ENCODE measurements at places on chromosomes 11 and 22.

DNA sequence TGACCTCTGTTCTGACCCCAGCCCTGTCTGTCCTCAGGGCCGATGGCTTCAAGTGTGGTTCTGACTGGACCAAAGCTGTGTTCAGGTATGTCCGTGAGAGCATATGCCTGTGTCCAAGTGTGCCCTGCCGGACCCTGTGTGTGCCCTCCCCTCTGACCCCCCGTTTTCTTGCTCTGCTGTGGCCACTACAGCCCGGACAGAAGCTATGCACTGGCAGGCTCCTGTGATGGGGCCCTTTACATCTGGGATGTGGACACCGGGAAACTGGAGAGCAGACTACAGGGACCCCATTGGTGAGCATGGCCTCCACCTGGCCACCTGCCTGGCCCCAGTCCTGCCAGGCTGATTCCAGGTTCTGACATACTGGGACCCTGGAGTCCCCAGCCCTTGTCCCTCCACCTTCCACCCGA lies 14.5 kb downstream of the ATG16L2 start:
- DNase-seq, result no peak

GRCh38 chr11:108973402-108974162 lies 308.7 kb downstream of the DDX10 start:
- DNase-seq, result peak; percentile 84

- DNase-seq, result no peak
Observed at GRCh38 chr11:46600194-46600960, 6.6 kb upstream of the AMBRA1 start.

- no peak for DNase-seq
Observed at GRCh38 chr11:28274216-28274615, 166.0 kb downstream of the METTL15 start.

GRCh38 chr11:29527391-29527936 lies 489.4 kb downstream of the KCNA4 start:
- peak; percentile 63 for DNase-seq

DNA sequence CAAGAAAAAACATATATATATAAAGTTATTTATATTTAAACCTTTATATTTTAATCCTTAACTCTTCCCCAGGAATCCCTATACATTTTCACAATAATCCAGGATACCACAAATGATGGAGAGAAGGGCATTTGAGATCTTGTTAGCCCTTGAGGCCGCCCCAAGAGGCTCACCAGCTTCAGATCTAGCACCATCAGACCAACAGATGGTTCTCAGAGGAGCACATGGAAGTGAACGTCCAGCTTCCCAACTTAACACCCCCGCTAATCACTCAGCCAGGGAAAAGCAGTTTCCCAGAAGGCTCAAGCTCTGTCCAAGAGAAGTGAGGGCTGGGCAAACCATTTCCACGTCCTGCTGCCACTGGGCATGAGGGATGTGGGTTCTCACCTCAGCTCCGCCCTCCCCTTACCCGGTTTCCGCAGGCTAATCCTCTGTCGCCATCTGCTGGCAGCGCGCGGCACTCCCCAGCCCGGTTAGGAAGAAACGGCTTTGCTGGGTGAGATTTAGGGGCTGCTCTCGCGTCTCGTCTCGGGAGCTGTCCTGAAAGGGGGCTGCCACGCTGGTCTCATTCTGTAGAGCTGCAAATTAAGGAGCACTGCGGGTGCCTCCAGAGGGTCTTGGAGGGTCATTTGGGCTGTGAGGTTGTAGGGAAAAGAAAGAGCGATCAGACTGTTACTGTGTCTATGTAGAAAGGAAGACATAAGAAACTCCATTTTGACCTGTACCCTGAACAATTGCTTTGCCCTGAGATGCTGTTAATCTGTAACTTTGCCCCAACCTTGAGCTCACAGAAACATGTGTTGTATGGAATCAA lies 6.8 kb upstream of the FAM111A start:
- peak; percentile 77 for DNase-seq

GRCh38 chr22:38415561-38416321 lies 39.3 kb downstream of the KCNJ4 start:
- no peak for DNase-seq

- peak; percentile 71 for DNase-seq
Observed at GRCh38 chr11:78000193-78000592, 5.7 kb upstream of the INTS4 start.

- peak; percentile 85 for DNase-seq
Observed at GRCh38 chr11:62553839-62554361, 7.3 kb upstream of the AHNAK start.

DNA sequence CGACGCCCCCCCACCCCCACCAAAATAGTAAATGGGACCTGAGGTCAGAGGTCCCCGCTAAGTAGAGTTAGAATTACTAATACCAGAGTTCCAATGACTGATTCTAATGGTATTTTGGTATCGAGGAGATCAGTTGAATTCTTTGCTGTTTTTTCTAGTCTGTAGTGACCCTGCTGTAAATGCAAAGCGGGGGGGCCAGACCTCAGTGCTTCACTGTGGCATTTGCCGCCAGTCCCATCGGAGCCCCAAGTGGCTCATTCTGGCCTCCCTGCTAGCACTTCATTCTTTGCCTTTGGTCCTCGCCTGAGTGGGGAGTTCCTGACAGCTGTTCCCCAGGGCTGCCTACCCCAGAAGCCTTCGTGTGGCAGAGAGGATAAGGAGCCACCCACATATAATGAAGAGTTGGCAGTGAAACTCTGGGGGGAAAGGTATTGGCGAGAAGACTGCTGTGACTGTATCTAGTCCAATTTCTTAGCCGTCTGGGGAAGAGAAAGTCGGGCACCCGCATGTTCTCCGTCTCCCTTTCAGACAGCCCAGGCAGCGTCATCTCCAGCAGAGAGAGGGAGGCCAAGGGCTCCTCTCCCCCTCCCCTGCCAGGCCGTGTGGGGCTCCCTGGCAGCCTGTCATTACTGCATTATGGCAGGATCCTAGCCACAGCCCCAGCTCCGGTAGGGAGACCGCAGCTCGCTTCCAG lies 19.4 kb upstream of the CABP7 start:
- DNase-seq, result no peak

- peak; percentile 57 for DNase-seq
Observed at GRCh38 chr11:66327171-66328030, 8.8 kb downstream of the RIN1 start.

- DNase-seq, result no peak
Observed at GRCh38 chr22:26916236-26916635, 258.8 kb downstream of the MIAT start.
